Natural killer cell (primary cell): ENCODE measurements at places on chromosomes 16 and 17. TPM values are rescaled to one million over a fixed set of nuclear protein-coding genes. Genes with fewer than 3 reads are reported as not detected.

Gene SAMD14
- total RNA-seq = 1.1 TPM

DNA sequence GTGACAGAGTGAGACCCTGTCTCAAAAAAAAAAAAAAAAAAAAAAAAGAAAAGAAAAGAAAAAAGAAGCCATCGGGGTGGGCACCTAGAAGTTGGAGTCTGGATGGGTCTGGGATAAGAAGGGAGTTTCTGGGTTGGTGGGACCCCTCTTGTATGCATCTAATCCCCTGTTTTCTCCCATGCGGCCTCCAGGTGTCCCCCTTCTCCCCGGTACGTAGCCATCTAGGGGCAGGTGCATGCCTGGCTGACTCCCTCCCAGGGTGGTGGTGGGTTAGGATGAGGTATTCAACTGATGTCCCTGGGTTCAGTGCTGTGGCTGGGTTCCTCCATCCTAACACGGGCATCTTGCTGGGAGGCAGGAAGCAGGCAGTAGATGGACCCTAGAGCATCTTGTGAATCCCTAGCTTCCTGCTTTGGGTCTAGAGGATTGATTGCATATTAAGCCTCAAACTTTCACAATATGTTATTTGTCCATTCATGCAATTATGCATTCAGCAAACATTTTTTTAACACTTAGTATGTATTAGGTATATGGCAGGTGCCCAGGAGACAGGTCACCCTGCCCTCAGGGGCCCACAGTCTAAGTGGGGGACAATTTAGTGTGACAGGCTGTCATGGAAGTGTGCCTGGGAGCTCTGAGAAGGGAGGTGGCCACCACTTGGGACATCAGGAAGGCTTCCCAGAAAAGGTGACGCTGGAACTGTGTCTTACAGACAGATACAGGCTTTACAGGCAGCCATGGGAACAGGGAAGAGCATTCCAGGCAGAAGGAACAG, 13.1 kb downstream of the FMNL1 start:
- DNase-seq = no peak

- peak; percentile 53 for DNase-seq
Measured at GRCh38 chr16:58814348-58814801, 80.3 kb upstream of the GOT2 start.

DNA sequence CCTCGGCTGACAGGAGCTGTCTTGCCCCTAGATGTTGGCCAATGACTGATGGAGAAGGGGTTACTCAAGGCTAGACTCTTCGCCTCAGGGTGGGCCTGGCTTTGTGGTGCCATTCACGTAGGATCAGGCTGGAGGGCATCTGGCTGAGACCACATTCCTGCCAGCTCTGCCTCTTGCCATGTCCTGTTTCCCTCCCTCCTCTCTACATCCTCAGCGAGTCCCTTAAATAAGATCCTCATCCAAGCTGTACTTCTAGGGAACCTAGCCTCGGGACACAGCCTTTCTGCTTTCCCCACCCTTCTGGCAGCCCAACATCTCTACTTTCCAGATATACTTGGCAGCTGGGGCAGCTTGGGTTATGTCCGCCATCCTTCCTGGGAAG, 27.9 kb upstream of the EFCAB13 start:
- DNase-seq = no peak

- DNase-seq = no peak
Measured at GRCh38 chr17:47797797-47798196, 23.8 kb downstream of the OSBPL7 start.

Gene MAP3K14
- total RNA-seq = 31.9 TPM

- DNase-seq = no peak
Measured at GRCh38 chr17:43584666-43585102, 38.5 kb upstream of the ETV4 start.

DNA sequence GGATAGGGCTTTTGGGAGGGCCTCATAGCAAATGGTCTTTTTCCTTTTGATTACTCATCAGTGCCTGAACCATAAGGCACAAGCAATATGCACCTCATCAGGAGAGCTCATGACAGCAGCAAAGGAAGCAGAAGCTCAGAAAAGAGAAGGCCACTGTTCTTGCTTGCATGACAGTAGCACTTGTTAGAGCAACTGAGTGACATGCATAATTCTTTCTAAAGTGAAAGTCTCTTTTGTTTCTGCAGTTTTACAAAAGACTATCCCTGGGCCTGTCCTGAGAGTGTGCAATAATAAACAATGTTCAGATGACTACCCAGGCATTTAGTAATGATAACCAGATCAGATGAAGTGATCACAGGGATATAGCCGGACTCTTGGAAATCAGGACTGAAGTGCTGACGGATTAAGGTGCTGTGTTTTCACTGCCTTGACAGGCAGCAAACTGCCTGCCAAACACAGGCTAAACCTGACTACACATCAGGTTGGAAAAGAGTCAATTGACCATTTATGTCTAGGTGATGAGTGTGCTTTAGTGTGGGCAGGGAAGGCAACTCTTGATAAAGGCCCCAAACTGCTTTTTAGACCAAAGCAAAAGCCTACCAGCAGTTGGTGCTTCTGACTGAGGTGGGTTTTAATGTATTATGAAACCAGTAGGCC, 1860.3 kb downstream of the TP53TG3F start:
- no peak for DNase-seq

Gene FNDC8
- not detected for total RNA-seq

Gene GLP2R
- not detected for total RNA-seq

GRCh38 chr17:28521311-28522085, 15.3 kb downstream of the FOXN1 start:
- DNase-seq = no peak

DNA sequence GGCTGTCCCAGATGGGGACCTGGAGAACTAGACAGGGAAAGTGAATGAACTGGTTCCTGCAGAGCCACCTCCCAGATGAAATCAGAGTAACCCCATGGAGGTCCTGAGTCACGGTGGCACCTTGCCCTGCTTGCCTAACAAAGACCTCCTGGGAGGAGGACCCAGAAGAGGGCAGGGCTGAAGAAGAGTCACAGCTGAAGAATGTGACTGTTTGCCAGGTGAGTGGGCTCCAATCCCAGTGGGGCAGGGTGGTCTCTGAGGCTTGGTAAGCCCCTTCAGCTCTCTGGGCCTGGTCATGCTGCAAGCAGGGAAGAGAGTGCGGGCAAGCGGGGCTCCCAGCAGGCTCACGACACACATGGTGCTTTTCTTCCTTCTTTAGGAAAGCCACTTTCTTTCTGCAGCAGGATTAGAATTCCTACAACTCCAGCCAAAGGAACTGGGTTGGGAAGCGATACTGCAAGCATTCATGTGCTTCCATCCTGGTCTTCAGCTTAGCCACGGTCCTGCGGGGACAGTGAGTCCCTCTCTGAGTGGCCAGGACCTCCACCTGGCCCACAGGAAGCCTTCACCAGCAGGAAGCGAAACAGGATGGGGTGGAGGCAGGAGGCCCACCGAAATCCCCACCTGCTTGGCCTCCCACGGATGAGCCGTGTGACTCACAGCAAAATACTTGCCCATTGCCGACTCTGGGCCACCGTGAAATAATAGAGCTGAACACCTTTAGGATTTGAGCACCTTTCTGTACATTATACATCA, 4.3 kb downstream of the C16orf74 start:
- no peak for DNase-seq
